ENCODE measurements at places on chromosomes 2 and 18. TPM values are rescaled to one million over a fixed set of nuclear protein-coding genes. Genes with fewer than 3 reads are reported as not detected.

The MAB21L4 gene
- not detected for polyA plus RNA-seq

DNA sequence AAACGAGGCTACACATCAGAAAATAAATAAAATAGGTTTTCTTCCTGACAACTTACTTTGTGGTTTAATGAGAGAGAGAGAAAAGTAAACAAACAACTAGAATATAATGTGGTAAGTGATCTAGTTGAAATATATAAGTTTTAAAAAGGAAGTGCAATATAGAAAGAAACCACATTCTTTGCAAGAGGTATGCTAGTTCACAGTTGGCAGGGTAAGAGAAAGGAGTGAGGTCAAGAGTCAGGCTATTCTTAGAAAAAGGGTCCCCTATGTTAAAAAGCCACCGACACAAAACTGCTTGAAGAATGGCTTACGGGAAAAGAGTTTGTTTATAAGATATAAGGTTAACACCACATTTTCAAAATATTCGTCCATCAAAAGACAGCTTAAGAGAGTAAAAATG is 462.1 kb downstream of the ERBB4 start:
- no peaks in the 10 kb centered on the region for H3K36me3 ChIP-seq
- no peaks in the 10 kb centered on the region for H3K4me1 ChIP-seq
- no peak overlapping the region for H3K4me3 ChIP-seq
- no peaks in the 10 kb centered on the region for H3K27me3 ChIP-seq

DNA sequence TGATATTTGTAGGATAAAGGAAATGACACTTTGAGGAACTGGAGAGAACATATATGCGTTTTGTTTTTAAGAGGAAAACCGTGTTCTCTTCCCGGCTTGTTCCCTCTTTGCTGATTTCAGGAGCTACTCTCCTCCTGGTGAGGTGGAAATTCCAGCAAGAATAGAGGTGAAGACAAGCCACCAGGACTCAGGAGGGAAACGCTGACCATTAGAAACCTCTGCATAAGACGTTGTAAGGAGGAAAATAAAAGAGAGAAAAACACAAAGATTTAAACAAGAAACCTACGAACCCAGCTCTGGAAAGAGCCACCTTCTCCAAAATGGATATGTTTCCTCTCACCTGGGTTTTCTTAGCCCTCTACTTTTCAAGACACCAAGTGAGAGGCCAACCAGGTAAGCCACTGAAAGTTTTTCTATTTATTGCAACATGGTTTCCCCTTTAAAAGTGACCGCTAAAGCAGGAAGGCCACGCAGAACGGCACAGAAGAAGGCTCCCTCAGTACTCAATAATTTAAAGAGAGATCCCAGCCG is 735 bp downstream of the NRP2 start:
- H3K27ac ChIP-seq, result peak overlapping the region; percentile 76
- H3K4me1 ChIP-seq, result peaks cover 2% of the 10 kb centered on the region
- H3K27me3 ChIP-seq, result no peaks in the 10 kb centered on the region
- DNase-seq, result no peak

GRCh38 chr2:210387074-210387473 is 72.1 kb upstream of the MYL1 start:
- no peaks in the 10 kb centered on the region for H3K27me3 ChIP-seq
- H3K4me1 ChIP-seq, result no peaks in the 10 kb centered on the region
- H3K27ac ChIP-seq, result no peak overlapping the region
- no peaks in the 10 kb centered on the region for H3K36me3 ChIP-seq
- no peak for DNase-seq

The LBH gene
- polyA plus RNA-seq, result 320 TPM

- no peak overlapping the region for H3K4me3 ChIP-seq
- DNase-seq, result no peak
- H3K27me3 ChIP-seq, result no peaks in the 10 kb centered on the region
- H3K27ac ChIP-seq, result no peak overlapping the region
Measured at GRCh38 chr2:41068740-41069139, 616.9 kb upstream of the SLC8A1 start.

The HTR2B gene
- 26.0 TPM for polyA plus RNA-seq

The SERPINB3 gene
- not detected for polyA plus RNA-seq

The MERTK gene
- 0.34 TPM for polyA plus RNA-seq

The TMEM127 gene
- 54.8 TPM for polyA plus RNA-seq

DNA sequence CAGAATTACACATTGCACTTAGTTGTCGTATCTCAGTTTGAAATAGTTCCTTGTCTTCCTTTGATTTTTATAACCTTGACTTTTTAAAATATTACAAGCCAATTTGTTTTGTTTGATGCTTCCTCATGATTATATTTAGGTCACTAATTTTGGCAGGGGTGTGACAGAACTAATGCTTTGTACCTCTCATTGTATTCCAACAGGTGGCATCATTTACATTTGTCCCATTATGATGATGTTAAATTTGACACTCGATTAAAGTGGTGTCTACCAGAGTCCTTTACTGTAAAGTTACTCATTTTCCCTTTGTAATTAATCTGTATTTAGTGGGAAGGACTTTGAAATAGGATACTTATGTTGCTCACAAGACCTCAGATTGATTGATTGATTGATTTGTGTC is 21.5 kb upstream of the MFSD2B start:
- H3K36me3 ChIP-seq, result no peaks in the 10 kb centered on the region
- no peak overlapping the region for H3K4me3 ChIP-seq
- H3K27ac ChIP-seq, result no peak overlapping the region
- no peaks in the 10 kb centered on the region for H3K27me3 ChIP-seq

GRCh38 chr2:160491911-160492371 is 1.7 kb downstream of the RBMS1 start:
- H3K4me3 ChIP-seq, result peak overlapping the region; percentile 90
- peaks cover 2% of the 10 kb centered on the region for H3K4me1 ChIP-seq
- H3K27me3 ChIP-seq, result no peaks in the 10 kb centered on the region
- no peaks in the 10 kb centered on the region for H3K36me3 ChIP-seq
- peak; percentile 83 for DNase-seq

- H3K36me3 ChIP-seq, result no peaks in the 10 kb centered on the region
- no peaks in the 10 kb centered on the region for H3K27me3 ChIP-seq
- H3K27ac ChIP-seq, result no peak overlapping the region
- no peaks in the 10 kb centered on the region for H3K4me1 ChIP-seq
Measured at GRCh38 chr2:238511614-238511950, 84.9 kb downstream of the ASB1 start.

The SCN7A gene
- 8.9 TPM for polyA plus RNA-seq

DNA sequence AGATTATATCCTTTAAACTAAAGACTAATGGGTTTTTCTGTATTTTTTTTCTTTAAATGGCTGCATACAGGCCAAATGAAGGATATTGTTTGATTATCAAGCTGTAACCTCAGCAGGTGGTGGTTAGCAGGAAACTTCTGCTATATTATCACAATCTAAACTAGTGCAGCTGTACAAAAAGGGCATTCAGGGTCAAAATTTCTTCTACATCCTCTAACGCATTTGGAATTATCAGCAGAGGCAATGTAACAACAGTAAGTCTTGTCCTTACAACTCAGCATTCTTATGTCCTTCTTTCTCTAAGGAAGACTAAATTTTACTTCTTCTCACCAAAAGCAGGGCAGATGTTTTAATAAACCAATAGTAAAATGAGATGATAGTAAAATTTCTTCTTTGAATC is 135.8 kb upstream of the FN1 start:
- DNase-seq, result no peak
- H3K4me1 ChIP-seq, result no peaks in the 10 kb centered on the region
- no peak overlapping the region for H3K27ac ChIP-seq
- no peaks in the 10 kb centered on the region for H3K27me3 ChIP-seq

- H3K36me3 ChIP-seq, result peaks cover 5% of the 10 kb centered on the region
- no peak overlapping the region for H3K4me3 ChIP-seq
- peaks cover 20% of the 10 kb centered on the region for H3K4me1 ChIP-seq
- H3K27ac ChIP-seq, result no peak overlapping the region
Measured at GRCh38 chr2:46964835-46965560, 49.4 kb upstream of the MCFD2 start.

DNA sequence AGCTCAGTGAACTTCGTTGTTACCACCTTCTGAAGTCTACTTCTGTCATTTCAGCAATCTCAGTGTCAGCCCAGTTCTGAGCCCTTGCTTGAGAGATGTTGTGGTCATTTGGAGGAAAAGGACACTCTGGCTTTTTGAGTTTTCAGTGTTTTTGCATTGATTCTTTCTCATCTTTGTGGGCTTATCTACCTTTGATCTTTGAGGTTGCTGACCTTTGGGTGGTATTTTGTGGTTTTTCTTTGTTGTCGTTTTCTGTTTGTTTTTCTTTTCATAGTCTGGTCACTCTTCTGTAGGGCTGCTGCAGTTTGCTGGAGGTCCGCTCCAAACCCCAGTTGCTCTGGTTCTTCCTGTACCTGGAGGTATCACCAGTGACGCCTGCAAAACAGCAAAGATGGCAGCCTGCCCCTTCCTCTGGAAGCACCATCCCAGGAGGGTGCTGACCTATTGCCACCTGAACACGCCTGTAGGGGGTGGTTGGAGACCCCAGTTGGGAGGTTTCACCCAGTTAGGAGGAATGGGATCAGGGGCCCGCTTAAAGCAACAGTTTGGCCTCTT is 74.7 kb downstream of the EPC2 start:
- H3K4me3 ChIP-seq, result no peak overlapping the region
- H3K27ac ChIP-seq, result no peak overlapping the region
- no peak for DNase-seq
- no peaks in the 10 kb centered on the region for H3K27me3 ChIP-seq

- no peak overlapping the region for H3K27ac ChIP-seq
Measured at GRCh38 chr2:27967076-27967475, 76.5 kb downstream of the BABAM2 start.

The CRYGC gene
- not detected for polyA plus RNA-seq

The TWIST2 gene
- polyA plus RNA-seq, result 85.2 TPM

The STK36 gene
- polyA plus RNA-seq, result 21.4 TPM

The CAD gene
- 11.9 TPM for polyA plus RNA-seq

The KYNU gene
- polyA plus RNA-seq, result 1.7 TPM

DNA sequence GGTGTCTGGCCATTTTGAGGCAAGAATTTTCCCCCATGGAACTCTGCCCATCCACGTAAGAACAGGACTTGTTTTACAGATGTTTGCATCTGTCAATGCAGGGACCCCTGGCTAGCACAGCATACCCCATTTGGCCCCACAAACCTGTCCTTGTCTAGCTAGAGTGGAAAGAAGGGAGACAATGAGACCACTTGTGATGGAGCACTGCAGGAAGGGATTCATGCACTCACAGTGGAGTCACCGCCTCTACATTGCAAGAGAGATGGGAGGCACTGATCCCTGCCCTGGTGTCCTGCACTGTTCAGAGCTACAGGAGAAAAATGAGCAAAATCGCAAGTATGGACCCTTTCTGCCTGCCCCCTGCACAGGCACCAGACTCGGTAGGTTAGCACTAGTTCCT is 32.5 kb downstream of the NPAS2 start:
- no peak overlapping the region for H3K4me3 ChIP-seq
- no peak overlapping the region for H3K27ac ChIP-seq
- no peaks in the 10 kb centered on the region for H3K36me3 ChIP-seq

GRCh38 chr2:23838581-23838980 is 88.3 kb downstream of the ATAD2B start:
- H3K27me3 ChIP-seq, result no peaks in the 10 kb centered on the region
- H3K36me3 ChIP-seq, result no peaks in the 10 kb centered on the region
- H3K4me3 ChIP-seq, result no peak overlapping the region
- DNase-seq, result no peak
- H3K27ac ChIP-seq, result no peak overlapping the region

- no peak for DNase-seq
- H3K27me3 ChIP-seq, result no peaks in the 10 kb centered on the region
- peaks cover 18% of the 10 kb centered on the region for H3K4me1 ChIP-seq
- H3K27ac ChIP-seq, result no peak overlapping the region
Measured at GRCh38 chr2:16654833-16655444, 10.7 kb downstream of the CYRIA start.

The COL5A2 gene
- polyA plus RNA-seq, result 353 TPM

The SLC16A14 gene
- 1.9 TPM for polyA plus RNA-seq

- H3K27ac ChIP-seq, result no peak overlapping the region
- no peaks in the 10 kb centered on the region for H3K4me1 ChIP-seq
- no peaks in the 10 kb centered on the region for H3K27me3 ChIP-seq
Measured at GRCh38 chr2:155842103-155842502, 490.4 kb downstream of the NR4A2 start.

The CXCR1 gene
- polyA plus RNA-seq, result not detected

GRCh38 chr18:72899338-72899737 is 31.6 kb upstream of the NETO1 start:
- no peaks in the 10 kb centered on the region for H3K36me3 ChIP-seq
- no peak overlapping the region for H3K27ac ChIP-seq
- no peaks in the 10 kb centered on the region for H3K4me1 ChIP-seq
- no peak for DNase-seq

The CD8B2 gene
- not detected for polyA plus RNA-seq

DNA sequence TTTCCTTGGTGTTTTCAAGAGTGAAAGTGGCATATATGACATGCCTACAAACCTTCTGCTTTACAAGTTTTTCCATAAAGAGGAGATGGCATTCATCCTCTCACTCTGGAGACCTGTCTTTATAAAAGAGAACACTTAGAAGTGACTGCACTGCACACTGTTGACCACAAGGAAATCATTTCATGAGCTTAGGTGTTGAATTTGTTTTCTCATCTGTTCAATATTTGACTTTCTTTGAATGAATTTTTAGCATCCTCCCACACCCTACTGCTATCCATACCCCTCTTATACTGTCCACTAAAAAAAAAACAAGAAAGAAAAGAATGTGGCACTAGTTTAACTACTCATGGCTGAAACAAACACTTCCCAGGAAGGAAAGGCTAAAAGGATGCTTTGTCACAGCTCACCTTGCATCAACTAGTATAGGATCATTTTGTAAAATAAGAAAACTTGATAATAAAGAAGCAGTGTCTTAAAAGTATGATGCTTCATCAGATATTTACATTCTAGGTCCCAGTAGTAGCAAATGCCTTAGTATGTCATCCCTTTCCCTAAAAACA is 83.0 kb downstream of the ACVR1 start:
- peak overlapping the region; percentile 4 for H3K27ac ChIP-seq
- no peaks in the 10 kb centered on the region for H3K36me3 ChIP-seq
- peaks cover 7% of the 10 kb centered on the region for H3K4me1 ChIP-seq

DNA sequence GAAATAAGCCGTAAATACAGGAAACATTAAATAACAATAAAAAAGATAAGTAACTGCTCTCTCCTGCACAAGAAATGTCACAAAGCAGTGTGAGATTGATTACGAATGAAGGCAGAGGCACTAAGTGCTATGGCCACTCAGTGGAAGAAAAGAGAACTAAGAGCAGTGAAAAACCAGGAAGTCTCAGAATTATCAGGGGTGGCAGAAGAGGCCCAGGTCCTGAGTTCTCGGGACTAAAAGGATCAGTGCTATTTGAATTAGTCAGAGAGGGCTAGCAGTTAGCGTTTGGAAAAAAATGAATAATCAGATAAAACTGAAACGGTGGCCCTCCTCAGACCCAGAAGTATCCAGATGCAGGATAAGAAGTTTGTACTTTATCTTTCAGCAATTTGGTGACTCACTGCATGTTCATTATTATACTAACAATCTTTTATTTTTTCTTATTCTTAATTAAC is 367.1 kb downstream of the ZEB2 start:
- peak; percentile 79 for DNase-seq
- H3K4me1 ChIP-seq, result peaks cover 4% of the 10 kb centered on the region
- H3K27me3 ChIP-seq, result no peaks in the 10 kb centered on the region
- peak overlapping the region; percentile 48 for H3K27ac ChIP-seq

GRCh38 chr2:66982766-66983165 is 414.4 kb upstream of the ETAA1 start:
- H3K4me3 ChIP-seq, result no peak overlapping the region
- H3K4me1 ChIP-seq, result no peaks in the 10 kb centered on the region
- H3K36me3 ChIP-seq, result no peaks in the 10 kb centered on the region
- H3K27me3 ChIP-seq, result no peaks in the 10 kb centered on the region
- H3K27ac ChIP-seq, result no peak overlapping the region
- no peak for DNase-seq

All from fibroblast of lung (primary cell).